ENCODE measurements at places on chromosomes 3 and 15. TPM values are rescaled to one million over a fixed set of nuclear protein-coding genes. Genes with fewer than 3 reads are reported as not detected.

PCOLCE2 gene
- polyA plus RNA-seq, result 17.4 TPM

SAMMSON gene
- polyA plus RNA-seq, result not detected

CSPG4 gene
- 0.27 TPM for polyA plus RNA-seq

FRMD5 gene
- polyA plus RNA-seq, result 4.4 TPM

ISL2 gene
- polyA plus RNA-seq, result 1.0 TPM

All from GM23338 (cell line).